HepG2 (cell line): ENCODE measurements at places on chromosomes 2 and 18. TPM values are rescaled to one million over a fixed set of nuclear protein-coding genes. Genes with fewer than 3 reads are reported as not detected.

DNA sequence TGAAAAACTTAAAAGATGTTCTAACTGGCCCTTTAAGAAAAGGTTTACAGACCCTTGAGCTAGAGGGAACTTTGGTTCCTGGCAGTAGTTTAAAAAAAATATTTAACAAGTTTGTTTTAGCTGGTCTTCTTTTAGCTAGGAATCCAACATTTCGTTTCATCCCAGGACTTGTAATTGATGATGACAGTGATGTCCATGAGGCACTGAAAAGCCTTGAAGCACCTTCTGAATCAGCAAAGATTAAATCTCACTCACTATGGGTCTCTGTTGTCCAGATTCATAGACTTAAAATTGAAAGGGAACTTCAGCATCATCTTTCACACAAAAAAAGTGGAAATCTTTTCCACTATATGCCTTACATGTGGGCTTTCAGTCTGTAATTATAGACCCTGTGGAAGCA is 102.9 kb upstream of the ETAA1 start:
- H3K27me3 ChIP-seq: no peaks in the 10 kb centered on the region
- H3K36me3 ChIP-seq: no peaks in the 10 kb centered on the region
- no peak for DNase-seq
- no peak overlapping the region for H3K27ac ChIP-seq

- DNase-seq: no peak
- no peaks in the 10 kb centered on the region for H3K4me1 ChIP-seq
- no peaks in the 10 kb centered on the region for H3K27me3 ChIP-seq
- no peak overlapping the region for H3K4me3 ChIP-seq
These were observed 657.5 kb upstream of the CDH7 start for GRCh38 chr18:65093346-65093745.

- no peaks in the 10 kb centered on the region for H3K36me3 ChIP-seq
- DNase-seq: no peak
- peaks cover 22% of the 10 kb centered on the region for H3K4me1 ChIP-seq
- H3K4me3 ChIP-seq: no peak overlapping the region
- peaks cover 7% of the 10 kb centered on the region; the same call in 2 of the 3 replicates for H3K27me3 ChIP-seq
- H3K27ac ChIP-seq: no peak overlapping the region
These were observed 19.7 kb upstream of the TLK1 start for GRCh38 chr2:171180229-171180930.

GRCh38 chr2:102520009-102520408 is 47.0 kb downstream of the SLC9A4 start:
- no peak overlapping the region for H3K4me3 ChIP-seq
- peak; percentile 56 for DNase-seq
- H3K4me1 ChIP-seq: peaks cover 16% of the 10 kb centered on the region
- no peaks in the 10 kb centered on the region for H3K27me3 ChIP-seq

DNA sequence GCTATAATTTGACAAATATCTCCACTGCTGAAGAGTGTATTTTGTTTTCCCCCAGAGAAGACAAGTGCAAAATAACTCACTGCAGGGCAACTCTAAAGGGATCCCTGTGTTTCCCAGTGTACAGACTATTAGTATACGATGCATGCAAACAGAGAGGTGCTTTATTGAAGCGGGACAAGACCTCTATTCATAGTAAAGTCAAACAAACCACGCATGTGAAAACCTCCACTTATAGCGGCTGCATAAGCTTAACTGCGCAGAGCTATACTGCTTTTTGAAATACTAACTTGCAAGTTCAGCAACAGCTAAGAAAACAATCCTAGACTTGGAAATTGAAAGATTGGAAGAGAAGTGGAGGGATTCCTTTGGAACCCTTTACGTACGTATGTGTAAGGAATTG is 15.6 kb downstream of the RNF144A start:
- H3K4me1 ChIP-seq: peaks cover 27% of the 10 kb centered on the region
- H3K4me3 ChIP-seq: no peak overlapping the region
- H3K36me3 ChIP-seq: no peaks in the 10 kb centered on the region
- H3K27me3 ChIP-seq: no peaks in the 10 kb centered on the region
- peak; percentile 59 for DNase-seq
- H3K27ac ChIP-seq: no peak overlapping the region

GRCh38 chr2:150134223-150134857 is 353.1 kb downstream of the RND3 start:
- no peaks in the 10 kb centered on the region for H3K4me1 ChIP-seq
- H3K36me3 ChIP-seq: no peaks in the 10 kb centered on the region
- no peak overlapping the region for H3K4me3 ChIP-seq
- no peaks in the 10 kb centered on the region for H3K27me3 ChIP-seq
- DNase-seq: no peak

DNA sequence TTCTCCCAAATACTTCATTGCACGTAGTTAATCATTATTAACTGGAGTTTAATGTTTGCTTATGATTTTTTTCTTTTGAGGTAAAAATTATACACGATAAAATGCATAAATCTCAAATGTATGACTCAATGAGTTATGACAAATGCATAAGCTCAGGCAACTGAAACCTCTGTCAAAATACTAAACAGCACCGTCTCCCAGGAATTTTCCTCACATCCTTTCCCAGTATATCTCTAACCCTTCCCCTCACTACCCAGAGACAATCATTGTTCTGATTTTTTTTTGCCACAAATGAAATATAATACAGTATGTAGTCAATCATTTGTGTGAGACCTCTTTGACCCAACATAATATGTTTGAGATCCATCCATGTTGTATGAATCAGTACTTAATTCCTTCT is 606.5 kb downstream of the CPS1 start:
- H3K27me3 ChIP-seq: no peaks in the 10 kb centered on the region
- no peak overlapping the region for H3K4me3 ChIP-seq
- no peaks in the 10 kb centered on the region for H3K4me1 ChIP-seq
- no peak overlapping the region for H3K27ac ChIP-seq
- no peak for DNase-seq

DNA sequence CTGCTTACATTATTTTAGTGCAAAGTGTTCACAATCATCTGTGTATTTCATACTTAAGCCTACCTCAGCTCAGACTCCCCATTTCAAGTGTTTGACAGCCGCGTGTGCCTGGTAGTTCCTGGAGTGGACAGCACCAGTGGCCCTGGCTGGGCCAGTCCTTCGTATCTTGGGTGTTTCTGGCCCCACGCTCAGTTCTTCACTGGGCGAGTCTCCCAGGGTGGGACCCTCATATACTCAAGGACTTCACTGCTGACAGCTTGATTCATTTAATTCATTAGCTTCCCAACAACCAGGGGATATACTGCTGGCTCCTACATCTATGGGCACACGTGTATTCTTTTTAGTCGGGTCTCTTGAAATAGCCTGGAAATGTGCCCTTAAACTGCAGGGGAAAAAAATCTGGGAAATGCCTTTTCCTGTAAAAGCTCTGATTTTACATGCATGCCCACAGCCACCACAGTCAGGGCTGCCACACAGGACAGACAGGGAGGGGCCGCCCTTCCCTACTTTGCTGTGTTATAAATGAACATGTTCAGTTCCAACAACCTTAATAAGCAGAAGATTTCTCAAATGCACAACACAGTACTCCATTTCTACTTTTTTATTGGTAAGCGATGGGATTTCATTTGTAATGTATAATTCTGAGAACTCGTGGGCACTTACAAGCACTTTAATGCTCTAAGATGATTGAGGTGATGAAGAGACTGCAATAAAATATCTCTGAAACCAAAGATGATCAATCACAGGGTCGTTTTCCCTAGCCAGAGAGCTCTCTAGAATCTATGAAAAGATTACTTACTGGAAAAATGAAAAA is 205.5 kb upstream of the REV1 start:
- no peak overlapping the region for H3K4me3 ChIP-seq
- H3K27me3 ChIP-seq: no peaks in the 10 kb centered on the region
- H3K27ac ChIP-seq: no peak overlapping the region
- H3K36me3 ChIP-seq: no peaks in the 10 kb centered on the region
- no peaks in the 10 kb centered on the region for H3K4me1 ChIP-seq

DNA sequence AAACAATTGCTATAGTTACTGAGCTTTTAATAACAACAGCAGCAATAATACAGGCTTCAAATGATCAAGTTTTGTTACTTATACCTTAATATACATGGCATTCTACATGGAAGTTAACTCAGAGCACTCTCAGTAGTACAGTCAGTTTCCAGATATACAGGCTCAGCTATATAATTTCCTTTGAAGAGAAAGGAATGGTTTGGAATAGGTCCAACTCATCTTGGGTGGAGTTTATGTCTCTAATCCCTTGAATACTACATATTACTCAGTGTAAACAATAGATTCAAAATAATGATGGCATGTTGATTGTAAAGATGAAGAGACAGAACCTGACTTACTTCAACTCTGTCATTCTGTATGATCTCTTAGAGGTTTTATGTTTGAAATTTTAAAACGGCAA is 174.9 kb downstream of the EPHA4 start:
- no peaks in the 10 kb centered on the region for H3K4me1 ChIP-seq
- H3K27me3 ChIP-seq: no peaks in the 10 kb centered on the region
- no peaks in the 10 kb centered on the region for H3K36me3 ChIP-seq
- no peak for DNase-seq
- H3K4me3 ChIP-seq: no peak overlapping the region

GRCh38 chr18:55869556-55870501 is 281.8 kb upstream of the TCF4 start:
- H3K27ac ChIP-seq: no peak overlapping the region
- no peak for DNase-seq
- no peak overlapping the region for H3K4me3 ChIP-seq

- H3K4me3 ChIP-seq: no peak overlapping the region
- no peaks in the 10 kb centered on the region for H3K36me3 ChIP-seq
- H3K4me1 ChIP-seq: no peaks in the 10 kb centered on the region
These were observed 41.6 kb upstream of the TMEM163 start for GRCh38 chr2:134760385-134760784.

DNA sequence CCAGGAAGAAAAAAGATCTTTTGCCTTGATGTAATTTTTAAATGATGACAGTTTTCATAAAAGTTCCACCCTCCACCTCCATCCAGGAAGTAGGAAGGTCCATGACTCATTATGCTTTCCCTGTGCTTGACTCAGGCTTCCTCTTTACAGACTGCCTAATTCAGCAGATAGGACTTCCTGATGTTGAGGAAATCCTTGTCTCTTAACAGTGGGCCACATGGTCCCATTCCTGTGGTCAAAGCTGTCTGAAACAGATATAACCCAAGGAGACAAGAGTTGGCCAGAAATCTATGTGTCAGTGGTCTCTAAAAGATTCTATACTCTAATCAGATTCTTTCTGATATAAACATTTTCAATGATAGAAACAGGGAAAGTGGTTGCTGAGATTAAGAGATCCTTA is 119.1 kb downstream of the BAZ2B start:
- DNase-seq: peak; percentile 41
- no peaks in the 10 kb centered on the region for H3K4me1 ChIP-seq
- H3K27me3 ChIP-seq: no peaks in the 10 kb centered on the region
- no peaks in the 10 kb centered on the region for H3K36me3 ChIP-seq
- H3K4me3 ChIP-seq: no peak overlapping the region

- H3K4me1 ChIP-seq: peaks cover 6% of the 10 kb centered on the region
- no peak for DNase-seq
- H3K36me3 ChIP-seq: no peaks in the 10 kb centered on the region
- no peak overlapping the region for H3K27ac ChIP-seq
- H3K4me3 ChIP-seq: no peak overlapping the region
These were observed 1.8 kb downstream of the OXER1 start for GRCh38 chr2:42762155-42762554.

- H3K27ac ChIP-seq: no peak overlapping the region
- H3K4me3 ChIP-seq: no peak overlapping the region
- DNase-seq: no peak
- no peaks in the 10 kb centered on the region for H3K27me3 ChIP-seq
- 0 out of 2 replicates have a peak, but pooled peaks cover 6% of the 10 kb centered on the region for H3K4me1 ChIP-seq
- no peaks in the 10 kb centered on the region for H3K36me3 ChIP-seq
These were observed 12.6 kb downstream of the MFSD6 start for GRCh38 chr2:190420801-190421200.

DNA sequence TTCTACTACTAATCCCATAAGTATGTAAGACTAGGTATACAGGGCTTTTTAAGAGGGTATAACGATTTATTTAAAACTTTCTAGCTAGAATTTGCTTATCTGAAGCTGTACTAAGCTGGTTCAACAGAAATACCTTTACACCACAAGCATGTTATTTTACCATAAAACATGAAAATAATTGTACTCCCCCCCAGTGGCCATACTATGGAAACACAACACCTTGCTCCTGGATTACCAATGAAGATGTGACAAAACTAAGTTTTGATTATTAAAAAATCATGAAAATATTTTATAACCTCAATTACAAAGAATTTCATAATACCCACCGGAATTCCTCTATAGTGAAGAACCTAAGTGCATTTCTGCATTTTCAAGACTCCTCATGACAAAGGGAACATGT is 27.3 kb downstream of the LPIN2 start:
- H3K4me1 ChIP-seq: peaks cover 99% of the 10 kb centered on the region
- H3K36me3 ChIP-seq: peaks cover 10% of the 10 kb centered on the region; the same call in 2 of the 3 replicates
- peak; percentile 50 for DNase-seq
- no peaks in the 10 kb centered on the region for H3K27me3 ChIP-seq

- no peak overlapping the region for H3K4me3 ChIP-seq
- H3K4me1 ChIP-seq: no peaks in the 10 kb centered on the region
- H3K27ac ChIP-seq: no peak overlapping the region
- H3K36me3 ChIP-seq: no peaks in the 10 kb centered on the region
- H3K27me3 ChIP-seq: no peaks in the 10 kb centered on the region
These were observed 950.6 kb upstream of the LRATD1 start for GRCh38 chr2:13681936-13682335.

DNA sequence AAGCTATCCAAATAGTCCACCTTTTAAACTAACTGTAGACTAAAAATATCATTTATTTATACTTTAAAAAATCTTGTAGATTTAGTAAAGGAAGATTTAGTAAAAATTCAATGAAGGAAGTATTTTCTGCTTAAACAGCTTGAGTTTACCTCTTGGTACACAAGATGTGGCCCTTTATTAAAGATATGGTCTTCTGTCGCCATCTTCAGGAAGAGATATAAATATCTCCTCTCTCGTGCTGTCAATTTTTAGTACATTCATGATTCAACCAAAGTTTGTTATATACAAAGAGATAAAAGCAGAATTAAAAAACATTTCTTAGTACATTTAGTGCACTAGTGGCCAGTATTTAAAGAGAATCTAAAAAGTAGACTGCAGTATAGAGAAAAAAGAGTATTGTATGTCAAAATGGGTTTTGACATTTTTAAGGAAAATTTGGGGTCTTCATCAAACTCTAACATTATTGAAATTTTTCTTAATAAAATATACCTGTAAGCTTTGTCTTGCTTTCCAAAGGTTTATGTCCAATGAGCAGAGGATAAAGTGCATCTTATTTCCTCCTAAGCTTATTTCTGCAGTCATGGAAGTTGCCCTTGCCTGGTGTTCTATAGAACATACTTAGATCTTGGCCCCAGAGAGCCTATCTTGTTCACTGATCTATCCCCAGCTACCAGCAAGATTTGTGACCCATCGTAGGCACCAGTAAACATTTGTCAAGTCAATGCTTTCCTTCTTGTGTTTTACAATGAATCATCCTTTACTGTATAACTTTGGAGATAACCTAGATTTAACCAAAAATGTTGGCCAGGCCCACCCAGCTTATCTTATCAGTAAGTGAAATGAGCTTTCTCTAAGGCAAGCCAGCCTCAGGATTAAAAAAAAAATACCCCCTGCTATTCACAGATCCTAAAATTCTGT is 18.5 kb upstream of the EML6 start:
- DNase-seq: peak; percentile 76
- no peaks in the 10 kb centered on the region for H3K36me3 ChIP-seq
- no peak overlapping the region for H3K27ac ChIP-seq
- H3K27me3 ChIP-seq: no peaks in the 10 kb centered on the region
- peaks cover 37% of the 10 kb centered on the region for H3K4me1 ChIP-seq

FOXI3 gene
- not detected in 2 replicates for total RNA-seq

SRBD1 gene
- total RNA-seq: 23.9 and 32.8 TPM in 2 replicates

OTX1 gene
- 3.0 and 5.0 TPM in 2 replicates for total RNA-seq

ARHGAP25 gene
- not detected in 2 replicates for total RNA-seq

CTAGE1 gene
- total RNA-seq: 0.02 TPM in 1 of 2 replicates, not detected in the other

MGAT5 gene
- total RNA-seq: 41.6 and 60.2 TPM in 2 replicates

UGT1A10 gene
- total RNA-seq: 0.10 TPM in 1 of 2 replicates, not detected in the other

KLHL29 gene
- not detected in 2 replicates for total RNA-seq

SRD5A2 gene
- not detected in 2 replicates for total RNA-seq

CAVIN2 gene
- total RNA-seq: 7.6 and 11.2 TPM in 2 replicates

IL1F10 gene
- total RNA-seq: not detected in 2 replicates

DNAH7 gene
- total RNA-seq: 0.07 and 0.09 TPM in 2 replicates

EXOC6B gene
- total RNA-seq: 15.9 and 28.4 TPM in 2 replicates
